ENCODE measurements at places on chromosomes 7 and 10. TPM values are rescaled to one million over a fixed set of nuclear protein-coding genes. Genes with fewer than 3 reads are reported as not detected.

- DNase-seq, result no peak
- H3K36me3 ChIP-seq, result no peaks in the 10 kb centered on the region
- peak overlapping the region; percentile 9 for H3K27ac ChIP-seq
- H3K4me3 ChIP-seq, result no peak overlapping the region
- H3K27me3 ChIP-seq, result no peaks in the 10 kb centered on the region
- H3K4me1 ChIP-seq, result peaks cover 74% of the 10 kb centered on the region
Measured at GRCh38 chr7:105027176-105027853, 13.3 kb downstream of the KMT2E start.

DNA sequence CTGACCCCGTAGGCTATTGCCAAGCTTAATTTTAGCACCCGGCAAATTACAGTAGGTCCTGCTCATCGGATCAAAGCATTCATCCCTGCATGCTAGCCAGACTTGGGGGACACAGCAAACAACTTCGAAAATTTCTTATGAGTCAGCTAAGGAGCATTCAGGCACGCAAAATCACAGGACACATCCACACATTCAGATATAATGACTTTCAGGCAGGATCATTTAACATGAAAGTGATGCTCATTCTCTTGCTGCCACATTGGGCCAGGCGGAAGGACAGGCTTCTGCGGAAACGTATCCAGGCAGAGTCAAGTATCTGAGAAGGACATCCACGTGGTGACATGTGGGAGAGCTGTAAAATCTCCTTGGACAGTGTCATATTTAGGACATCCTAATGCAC is 474.0 kb upstream of the NRP1 start:
- no peaks in the 10 kb centered on the region for H3K36me3 ChIP-seq
- peak overlapping the region; percentile 76 for H3K27ac ChIP-seq
- no peaks in the 10 kb centered on the region for H3K27me3 ChIP-seq
- H3K4me1 ChIP-seq, result peaks cover 18% of the 10 kb centered on the region

The LOXL4 gene
- total RNA-seq, result 5.3 TPM

GRCh38 chr7:2008936-2009540 is 223.7 kb downstream of the MAD1L1 start:
- peak; percentile 37 for DNase-seq
- peak overlapping the region; percentile 54 for H3K27ac ChIP-seq
- H3K27me3 ChIP-seq, result no peaks in the 10 kb centered on the region
